ENCODE measurements at places on chromosomes 5 and 9.

DNA sequence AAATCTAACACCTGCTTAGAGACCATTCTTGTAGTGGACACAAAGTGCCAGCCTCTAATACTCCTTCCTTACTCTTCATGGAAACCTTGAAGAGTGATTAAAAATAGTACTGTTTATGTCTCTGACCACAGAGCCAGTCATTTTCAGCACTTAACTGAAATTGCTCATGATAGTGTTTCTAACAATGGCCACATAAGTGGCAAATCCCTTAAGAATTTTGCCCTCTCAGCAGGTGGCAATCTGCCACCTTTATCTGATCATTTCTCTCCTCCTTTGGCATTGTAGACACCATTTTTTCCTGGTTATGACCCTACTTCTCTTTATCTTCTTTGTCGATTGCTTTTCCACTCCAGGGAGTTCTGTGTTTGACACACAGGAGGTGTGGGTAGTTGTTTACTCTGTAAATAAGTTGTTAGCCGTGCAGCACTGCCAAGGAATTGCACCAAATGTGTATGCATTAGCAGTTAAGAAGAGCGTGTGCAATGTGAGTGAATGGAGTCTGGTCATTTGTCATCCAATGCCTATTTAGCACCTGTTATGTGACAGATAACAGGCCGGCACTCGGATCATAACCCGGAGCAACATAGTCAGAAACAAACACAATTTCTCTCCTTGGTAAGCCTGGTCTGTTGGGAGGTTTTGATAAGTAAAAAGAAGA, 36.8 kb upstream of the STARD4 start:
- no peak for DNase-seq

DNA sequence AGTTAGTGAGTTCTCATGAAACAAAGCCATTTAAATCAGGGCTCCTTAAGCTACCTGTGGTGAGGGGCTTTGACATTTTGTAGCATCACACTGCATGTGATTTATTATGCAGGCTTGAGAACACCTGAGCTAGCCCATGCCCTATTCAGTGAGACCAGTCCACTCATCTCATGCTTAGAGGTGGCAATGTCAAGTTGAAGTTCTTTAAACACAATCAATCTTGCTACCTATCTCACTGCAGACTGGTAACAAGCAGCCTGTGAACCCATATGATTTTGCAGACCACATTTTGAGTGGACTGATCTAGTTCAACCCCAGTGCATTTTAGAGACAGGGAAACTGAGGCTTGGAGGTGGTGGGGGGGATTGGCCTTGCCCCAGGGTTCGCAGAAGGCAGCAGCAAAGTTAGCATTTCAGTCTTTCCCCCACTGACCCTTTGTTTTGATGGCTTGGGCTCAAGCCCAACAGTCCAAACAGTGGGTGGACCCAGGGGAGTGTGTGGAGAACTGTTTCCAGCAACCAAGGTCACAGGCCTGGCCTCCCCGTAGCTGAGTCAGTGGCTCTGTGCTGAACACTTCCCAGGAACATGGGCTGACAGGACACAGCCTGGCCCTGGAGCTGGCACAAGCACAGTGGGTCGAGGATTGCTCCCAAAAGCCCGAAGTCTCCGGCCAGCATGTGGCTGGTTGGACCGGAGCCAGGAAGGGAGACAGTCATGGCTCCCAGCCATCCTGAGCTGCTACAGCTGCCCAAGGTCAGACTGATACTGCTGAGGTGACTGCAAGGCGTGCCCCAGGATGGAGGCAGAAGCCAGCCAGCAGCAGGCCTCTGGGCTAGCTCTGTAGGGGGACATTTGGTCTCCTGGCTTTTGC, 95.3 kb downstream of the RGS3 start:
- no peak for DNase-seq

GRCh38 chr9:129623331-129623730, 2.4 kb upstream of the C9orf50 start:
- DNase-seq = no peak

DNA sequence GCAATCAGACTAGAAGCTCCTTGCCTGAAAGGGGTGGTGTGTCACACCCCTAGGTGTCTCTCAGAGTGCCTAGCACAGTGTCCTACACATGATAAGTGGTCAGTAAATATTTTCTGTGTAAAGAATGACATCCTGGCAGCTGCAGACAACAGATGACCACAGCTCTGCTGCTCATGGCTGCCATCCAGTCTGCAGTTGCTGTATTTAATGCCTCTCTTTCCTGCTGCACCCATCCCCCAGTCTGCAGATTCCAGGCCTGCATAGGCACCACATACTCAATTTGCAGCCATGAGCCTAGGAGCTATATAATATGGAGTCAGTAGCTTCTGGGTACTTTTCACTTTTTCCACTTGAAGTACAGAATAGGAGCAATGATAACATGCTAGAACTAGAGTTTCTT, 94.9 kb upstream of the NR4A3 start:
- no peak for DNase-seq

GRCh38 chr5:39494107-39494510, 69.3 kb upstream of the DAB2 start:
- DNase-seq = no peak

DNA sequence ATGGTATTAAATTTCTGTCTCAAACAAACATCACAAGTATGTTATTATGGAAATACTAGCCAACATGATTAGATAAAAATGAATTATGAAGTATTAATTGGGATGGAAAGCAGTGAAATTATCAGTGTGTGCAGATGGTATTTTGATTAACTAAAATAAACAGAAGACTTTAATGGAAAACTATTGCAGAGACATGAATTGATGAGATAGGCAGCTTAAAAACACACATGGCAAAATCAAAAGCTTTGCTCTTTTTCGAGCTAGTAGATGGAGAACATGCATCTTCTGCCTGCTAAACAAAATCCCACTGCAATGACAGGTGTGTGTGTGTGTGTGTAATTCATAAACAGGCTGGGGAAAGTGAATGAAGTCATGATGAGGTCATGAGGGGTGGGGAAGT, 426.2 kb downstream of the MTRR start:
- DNase-seq = no peak

GRCh38 chr9:114454652-114455051, 50.6 kb downstream of the WHRN start:
- DNase-seq = no peak

GRCh38 chr9:36745977-36746376, 173.3 kb downstream of the MELK start:
- DNase-seq = no peak

DNA sequence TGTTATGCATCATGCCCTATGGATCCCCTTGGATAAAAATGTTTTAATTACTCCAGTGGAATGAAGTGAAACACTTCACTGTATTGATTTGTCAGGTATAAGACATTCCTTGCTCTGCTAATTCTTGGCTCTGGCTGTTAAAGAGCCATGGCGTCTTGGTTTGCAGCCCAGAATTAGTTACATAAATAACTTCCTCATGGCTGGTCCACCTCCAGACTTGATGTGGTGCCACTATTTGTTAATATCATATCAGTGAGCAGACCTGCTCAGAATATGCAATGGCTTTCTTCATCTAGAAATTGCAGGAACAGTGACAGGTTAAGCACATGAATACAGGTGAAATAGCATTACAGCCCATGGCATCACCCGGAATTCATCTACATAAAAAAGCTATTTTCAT, 446.9 kb upstream of the GRIN3A start:
- DNase-seq = no peak

GRCh38 chr5:13921578-13921977, 22.9 kb downstream of the DNAH5 start:
- no peak for DNase-seq

DNA sequence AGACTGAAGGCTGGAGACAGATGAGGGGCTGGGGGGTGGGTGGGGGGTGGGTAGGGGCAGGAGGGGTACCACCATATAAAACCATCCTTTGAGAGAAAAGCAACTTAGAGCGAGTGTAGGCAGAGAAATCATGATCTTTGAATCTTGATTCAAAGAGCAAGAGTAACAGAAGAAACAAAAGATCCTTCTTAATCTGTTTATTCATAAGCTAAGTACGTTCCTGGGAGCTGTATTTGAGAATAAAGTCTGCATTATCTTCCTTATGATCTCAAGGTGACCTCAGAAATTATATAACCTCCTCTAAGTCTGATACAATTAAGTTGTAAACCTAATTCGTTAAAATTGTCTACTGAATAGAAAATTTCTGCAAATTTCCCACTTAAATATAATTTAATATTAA, 558.8 kb downstream of the NR2F1-AS1 start:
- DNase-seq = no peak

DNA sequence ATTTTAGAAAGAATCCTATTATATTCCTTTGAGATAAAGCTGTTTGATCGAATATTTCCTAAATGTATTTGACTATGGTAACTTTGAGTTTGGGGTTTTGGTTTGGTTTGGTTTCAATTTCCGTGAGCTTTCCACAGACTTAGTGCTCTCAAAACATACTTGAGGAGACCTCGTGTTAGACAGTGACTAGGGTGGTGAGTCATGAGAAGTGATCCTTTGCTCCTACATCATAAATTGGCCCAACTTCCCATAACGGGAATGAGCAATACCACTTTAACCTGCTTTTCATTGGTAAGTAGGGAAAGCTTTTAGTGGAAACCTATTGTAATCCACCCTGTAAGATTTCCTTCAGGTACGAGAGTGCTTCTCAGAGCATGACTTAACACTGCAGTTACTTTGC, 3.8 kb upstream of the RASEF start:
- no peak for DNase-seq

- no peak for DNase-seq
Observed at GRCh38 chr9:88521308-88521707, 13.7 kb upstream of the NXNL2 start.

GRCh38 chr9:77864211-77864889, 167.3 kb downstream of the GNAQ start:
- no peak for DNase-seq

DNA sequence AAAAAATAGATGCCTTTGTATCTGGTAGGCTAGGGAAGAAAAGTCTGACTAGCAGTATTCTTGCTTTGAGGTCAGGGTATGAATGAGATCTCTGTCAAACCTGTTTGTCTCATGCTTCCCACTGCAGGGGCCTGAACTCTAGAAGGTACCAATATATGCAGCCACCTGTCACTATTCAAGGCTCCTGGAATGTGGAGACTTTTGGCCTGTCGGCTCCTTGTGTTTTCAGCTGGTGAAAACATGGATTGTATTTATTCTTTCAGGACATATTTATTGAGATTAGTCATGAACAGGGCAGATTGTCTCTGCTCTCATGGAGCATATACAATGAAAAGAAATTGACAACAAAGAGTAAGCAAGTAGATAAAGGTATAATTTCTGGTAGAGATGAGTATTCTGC, 255.8 kb downstream of the ARHGAP26 start:
- no peak for DNase-seq

DNA sequence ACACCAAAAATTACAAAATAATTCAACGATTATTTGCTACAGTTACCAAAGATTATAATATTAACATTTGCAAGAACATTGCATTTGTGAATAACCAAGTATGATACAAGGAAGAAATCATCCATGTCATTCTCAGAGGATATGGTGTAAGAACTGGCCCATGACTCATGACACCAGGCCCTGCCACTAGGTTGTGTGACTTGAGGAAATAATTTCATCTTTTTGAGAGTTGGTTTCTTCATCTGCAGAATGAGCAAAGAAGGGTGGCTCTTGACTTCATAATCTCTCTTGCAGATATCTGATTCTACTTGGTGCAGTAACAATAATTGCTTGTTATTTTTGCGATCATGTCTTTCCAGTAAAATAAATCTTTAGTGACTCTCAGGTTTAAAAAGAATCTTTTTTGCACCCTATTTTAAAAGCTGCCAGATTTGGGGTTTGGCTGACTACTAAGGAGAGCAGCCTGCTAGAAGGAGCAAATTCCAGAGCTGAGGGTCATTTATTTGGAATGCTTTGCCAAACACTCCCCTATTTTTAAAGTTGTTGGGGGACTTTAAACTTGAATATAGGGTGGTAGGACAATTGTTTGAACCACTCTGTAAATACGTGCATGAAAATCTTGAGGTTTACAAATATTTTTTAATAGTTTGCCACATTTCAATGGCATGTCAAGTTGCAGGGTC, 23.5 kb downstream of the ITGA1 start:
- no peak for DNase-seq

DNA sequence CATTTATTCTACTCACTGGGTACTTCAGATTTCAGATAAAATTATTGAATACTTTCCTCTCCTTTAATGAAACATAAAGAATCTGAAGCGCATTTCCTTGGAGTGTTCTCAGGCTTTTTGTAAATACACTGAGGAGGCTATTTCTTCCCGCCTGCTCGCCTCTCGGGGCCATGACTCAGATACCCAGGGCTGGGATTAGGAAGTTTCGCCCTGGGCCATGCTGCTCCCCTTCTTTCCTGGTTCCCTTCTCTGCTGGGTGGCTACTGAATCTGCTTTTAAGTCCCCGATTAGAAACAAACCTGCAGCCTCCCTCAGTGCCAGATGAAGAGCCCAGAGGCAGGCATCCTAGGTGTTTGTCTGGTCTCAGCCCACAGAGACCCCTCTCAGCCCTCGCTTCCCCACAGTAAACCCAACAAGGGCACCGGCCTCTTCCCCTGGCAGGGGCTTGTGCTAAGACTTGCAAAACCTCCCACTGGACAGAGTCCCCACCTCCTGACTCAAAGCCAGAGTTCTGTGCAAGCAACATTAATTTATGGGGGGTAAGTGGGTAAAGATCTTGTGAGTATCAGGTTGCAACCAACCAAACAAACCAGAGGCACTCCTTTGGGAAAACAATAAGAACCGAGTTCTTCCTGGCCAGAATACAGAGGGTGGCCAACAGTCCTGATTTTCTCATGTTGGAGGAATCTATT, 30.7 kb upstream of the IRX1 start:
- no peak for DNase-seq

- DNase-seq = no peak
Observed at GRCh38 chr9:113583511-113584427, 120.2 kb downstream of the RGS3 start.

DNA sequence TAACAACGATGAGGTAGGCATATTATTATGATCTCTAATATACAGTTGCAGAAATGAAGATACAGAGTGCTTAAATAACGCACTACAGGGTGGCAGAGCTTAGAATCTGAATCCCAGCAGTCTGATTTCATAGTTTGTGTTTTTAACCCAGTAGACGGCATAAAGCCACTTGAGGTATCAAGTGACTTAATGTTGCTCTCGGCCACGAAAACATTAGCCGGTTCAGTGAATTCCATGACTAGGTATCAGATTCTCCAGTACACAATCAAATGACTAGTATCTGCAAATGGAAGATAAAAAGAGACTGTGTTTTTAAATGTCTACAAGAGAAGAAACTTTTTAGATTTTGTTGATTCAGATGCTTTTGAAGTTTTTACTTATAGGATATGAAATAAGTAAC, 24.8 kb downstream of the SMC2 start:
- no peak for DNase-seq

GRCh38 chr9:135924628-135925338, 17.4 kb upstream of the CAMSAP1 start:
- no peak for DNase-seq

DNA sequence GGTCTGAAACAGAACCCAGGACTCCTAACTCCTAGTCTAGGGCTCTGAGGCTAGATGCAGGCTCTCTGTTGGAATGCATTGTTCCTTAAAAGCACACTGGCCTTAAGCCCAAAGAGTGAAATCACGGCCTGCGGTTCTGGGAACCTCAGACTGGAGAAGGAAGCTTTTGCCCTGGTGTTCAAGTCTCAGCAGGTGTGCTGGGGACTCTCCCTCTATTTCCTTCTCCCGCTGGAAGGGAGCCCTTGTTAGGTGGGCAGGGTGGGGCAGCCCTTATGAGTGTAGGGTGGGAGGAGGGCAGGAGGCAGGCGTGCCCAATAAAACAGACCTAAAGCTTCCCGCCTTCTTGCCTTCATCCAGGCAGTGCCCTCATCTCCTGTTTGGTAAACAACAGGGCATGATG, 1.8 kb upstream of the PPARGC1B start:
- no peak for DNase-seq

- DNase-seq = no peak
Observed at GRCh38 chr9:15306068-15306756, 804 bp downstream of the TTC39B start.

Measured in stimulated activated CD8-positive, alpha-beta memory T cell treated with anti-CD3 and anti-CD28 coated beads, Interleukin-15, amount 100 ng/mL, for 4 hours (primary cell).